Activated naive CD8-positive, alpha-beta T cell treated with anti-CD3 and anti-CD28 coated beads, Interleukin-2, amount 50 U/mL, for 16 hours (primary cell): ENCODE measurements at places on chromosomes 16 and 17.

GRCh38 chr16:7332611-7333010 is at the start of gene RBFOX1:
RBFOX1 (plus strand) TSS chr16:7332845.
- no peak for DNase-seq

DNA sequence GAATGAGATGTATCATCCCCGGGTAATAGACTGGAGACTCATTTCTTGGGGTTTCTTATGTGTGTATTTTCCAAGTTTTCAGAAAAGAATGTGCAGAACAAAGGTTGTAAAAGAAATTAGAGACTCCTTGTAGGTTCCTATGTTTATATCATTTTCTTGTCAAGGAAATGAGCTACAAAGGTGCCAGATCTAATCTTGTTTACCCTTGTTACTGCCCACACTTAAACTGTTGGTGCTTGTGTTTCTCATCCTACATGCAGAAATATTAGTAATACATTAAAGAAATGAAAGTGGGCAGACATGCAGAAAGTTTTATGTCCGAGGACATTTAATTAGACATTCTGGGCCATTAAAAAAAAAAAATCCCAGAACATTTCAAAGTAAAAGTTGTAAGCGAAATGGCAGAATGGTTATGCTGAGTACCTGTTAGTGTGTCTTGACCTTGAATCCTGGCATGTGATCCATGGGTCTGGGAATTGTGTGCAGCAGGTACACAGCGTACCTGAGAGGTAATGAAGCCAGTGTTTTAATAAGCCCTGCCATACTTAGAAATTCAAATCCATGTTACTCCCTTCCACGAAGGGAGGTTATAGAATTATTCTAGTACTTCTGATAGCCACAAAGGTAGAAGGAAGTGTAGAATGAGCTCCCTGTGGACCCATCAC is 62.6 kb upstream of the CACNG5 start:
- DNase-seq = no peak

GRCh38 chr16:81706327-81707295 is 72.5 kb upstream of the PLCG2 start:
- DNase-seq = no peak

- DNase-seq = no peak
Observed at GRCh38 chr17:8126491-8127066, 2.7 kb upstream of the HES7 start.

DNA sequence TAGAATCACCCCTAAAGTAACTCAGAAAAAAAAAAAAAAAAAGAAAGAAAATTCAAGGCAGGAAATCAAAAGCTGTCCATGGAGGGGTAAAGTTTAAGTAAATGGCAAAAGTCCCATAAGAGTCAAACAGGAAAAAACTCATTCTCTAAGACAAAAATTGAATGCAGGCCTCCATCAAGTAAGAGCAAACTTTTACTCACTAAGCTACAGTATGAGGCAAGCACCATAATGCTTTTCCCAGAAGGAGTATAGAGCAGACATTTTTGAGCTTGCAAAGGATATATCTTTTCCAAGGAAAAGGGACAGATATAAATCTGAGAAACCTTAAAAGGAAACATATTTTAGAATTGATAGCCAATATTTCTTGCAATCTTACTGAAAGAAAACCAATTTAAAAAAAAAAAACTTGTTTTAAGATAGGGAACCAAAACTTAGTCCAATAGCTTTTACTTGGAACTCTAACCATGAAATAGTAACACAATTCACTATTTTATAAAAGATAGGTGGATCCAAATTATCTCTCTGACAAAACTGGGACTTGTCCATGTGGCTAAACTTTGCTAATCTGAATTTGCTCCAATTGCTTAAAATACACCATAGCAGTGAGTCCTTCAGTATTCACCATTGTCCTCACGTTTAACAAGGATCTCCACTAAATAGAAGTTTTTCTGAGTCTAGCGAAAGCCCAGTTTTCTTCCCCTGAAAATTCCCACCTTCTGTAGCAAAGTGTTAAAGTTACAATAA is 99.8 kb downstream of the CDH11 start:
- no peak for DNase-seq
